ENCODE measurements at places on chromosomes 5 and 9. TPM values are rescaled to one million over a fixed set of nuclear protein-coding genes. Genes with fewer than 3 reads are reported as not detected.
A peak's percentile ranks its signal among the peaks of the same experiment; 100 is the strongest.

Gene ROPN1L
- not detected for total RNA-seq

Gene HTR4
- not detected for total RNA-seq

Gene SPINK7
- not detected for total RNA-seq

Gene SARDH
- total RNA-seq, result 0.18 TPM

Gene OR13C8
- total RNA-seq, result not detected

Gene OBP2B
- total RNA-seq, result not detected

Gene GARIN3
- not detected for total RNA-seq

Gene STC2
- 48.3 TPM for total RNA-seq

Gene CCDC171
- 13.3 TPM for total RNA-seq

Gene CCDC192
- total RNA-seq, result not detected

Gene ACOT12
- total RNA-seq, result not detected

DNA sequence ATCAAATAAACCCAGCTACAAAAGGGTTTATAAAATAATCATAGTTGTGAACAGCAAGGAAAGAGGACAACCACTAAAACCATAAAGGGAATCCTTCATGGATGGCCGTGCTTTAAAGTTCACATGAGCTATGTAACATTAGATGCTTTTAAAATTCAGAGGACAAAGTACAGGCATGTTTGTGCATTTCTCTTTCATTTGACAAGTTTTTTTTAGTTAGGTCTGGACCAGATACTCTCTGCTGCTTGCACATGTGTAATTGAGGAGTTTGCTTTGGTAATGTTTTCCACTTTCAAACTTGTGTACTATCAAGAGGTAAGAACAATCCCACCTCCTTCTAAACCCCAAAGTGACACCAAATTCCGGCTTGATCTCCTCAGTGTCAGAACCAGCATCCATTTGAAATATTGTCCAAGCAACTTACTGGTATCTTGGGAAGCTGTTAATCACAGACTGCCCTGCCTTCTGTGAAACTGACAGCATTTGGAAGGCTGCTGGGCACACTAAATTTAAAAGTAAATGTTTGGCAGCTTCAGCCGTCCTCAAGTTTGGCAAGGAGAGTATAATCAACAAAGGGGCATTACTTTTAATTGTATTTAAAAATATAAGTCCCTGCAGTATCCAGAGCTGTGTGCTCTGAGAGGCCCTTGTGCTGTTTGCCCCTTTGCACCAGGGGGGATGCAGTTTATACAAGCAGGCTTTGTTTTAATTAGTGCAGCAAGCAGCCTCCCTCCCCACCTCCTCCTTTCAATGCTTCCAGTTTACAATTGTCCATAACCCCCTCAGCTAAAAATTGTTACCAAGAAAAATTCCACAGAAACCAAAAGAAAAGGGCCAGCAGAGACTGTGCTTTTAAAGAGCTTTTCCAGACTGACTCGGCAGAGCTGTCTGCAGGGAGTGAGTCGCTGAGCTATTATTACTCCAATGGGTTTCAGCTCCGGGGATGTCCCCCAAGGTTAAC is 328.3 kb upstream of the MPDZ start:
- DNase-seq, result peak; percentile 48

DNA sequence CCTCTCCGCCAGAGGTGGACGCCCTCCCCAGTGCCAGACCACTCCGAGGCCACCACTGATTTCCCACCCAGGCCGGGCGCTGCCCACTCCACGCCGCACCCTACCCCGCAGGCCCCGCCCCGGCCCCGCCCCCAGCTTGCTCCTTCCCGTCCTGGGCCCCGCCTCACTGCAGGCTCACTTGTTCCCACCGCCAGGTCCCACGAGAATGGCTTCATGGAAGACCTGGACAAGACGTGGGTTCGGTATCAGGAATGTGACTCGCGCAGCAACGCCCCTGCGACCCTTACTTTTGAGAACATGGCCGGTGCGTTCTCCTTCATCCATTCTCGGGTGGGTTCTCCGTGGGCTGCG is 6.5 kb downstream of the LRRC26 start:
- no peak for DNase-seq

GRCh38 chr9:33942471-33943083 is 106.1 kb downstream of the UBAP2 start:
- peak; percentile 82 for DNase-seq

DNA sequence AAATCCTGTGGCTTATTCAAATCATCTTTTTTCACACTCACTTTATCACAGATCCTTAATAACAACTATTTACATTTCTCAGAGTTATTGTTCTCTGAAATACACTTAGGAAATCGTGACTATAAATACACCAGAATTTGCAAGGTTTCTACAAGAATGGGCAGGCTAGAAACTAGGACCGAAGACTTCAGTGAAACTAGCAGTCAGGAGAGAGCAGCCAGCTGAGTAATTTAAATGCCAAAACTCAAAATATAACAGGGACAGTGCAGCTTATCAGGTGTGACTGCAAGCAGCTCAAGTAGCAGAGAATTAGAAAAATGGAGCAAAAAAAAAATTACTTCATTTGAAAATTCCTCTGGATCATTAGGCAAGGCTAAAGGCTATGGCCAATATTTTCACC is 719.3 kb upstream of the ZNF608 start:
- DNase-seq, result no peak

GRCh38 chr5:19733612-19734495 is 254.1 kb downstream of the CDH18 start:
- no peak for DNase-seq

GRCh38 chr5:137684761-137685160 is 51.1 kb downstream of the KLHL3 start:
- DNase-seq, result no peak

GRCh38 chr9:128565578-128565977 is 13.2 kb downstream of the SPTAN1 start:
- DNase-seq, result no peak

DNA sequence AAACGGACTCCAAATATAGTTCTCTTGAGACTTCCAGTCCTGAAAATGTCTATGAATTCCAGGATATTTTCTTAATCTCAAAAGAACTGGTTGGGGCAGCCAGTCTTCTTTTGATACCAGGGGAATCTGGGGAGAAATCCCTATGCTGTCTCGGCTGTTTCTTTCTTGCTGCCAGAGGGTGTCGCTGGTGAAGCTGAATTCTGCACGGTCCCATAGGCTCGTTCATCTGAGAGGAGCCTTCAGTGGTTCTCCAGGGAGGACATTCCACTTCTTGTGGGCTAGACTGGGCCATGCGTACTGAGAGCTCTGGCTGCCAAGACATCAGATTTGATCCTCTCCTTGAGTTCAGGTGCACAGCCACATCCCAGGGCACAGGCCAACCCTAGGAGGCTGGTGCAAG is 155.0 kb upstream of the CLINT1 start:
- peak; percentile 48 for DNase-seq

GRCh38 chr9:71839668-71840067 is 71.3 kb downstream of the ABHD17B start:
- no peak for DNase-seq

DNA sequence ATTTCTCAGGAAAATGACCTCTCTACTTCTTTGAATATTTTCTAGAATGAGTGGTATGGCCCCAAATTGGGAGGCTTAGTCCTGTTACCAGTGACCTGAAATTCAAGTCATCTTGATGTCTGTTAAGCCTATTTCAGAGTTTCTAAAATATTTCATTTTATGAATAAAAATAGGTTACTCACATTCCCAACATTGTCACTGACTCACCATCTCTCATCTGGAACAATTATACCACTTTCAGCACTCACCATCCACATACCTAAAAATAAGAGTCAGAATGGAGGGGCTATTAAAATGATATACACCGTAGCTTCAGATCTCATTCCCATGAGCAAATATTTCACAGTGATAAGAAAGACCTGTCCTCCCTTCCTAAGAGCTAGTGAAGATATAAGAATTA is 71.8 kb downstream of the KIAA1958 start:
- DNase-seq, result peak; percentile 30

GRCh38 chr5:67467110-67467509 is 270.5 kb upstream of the CD180 start:
- DNase-seq, result no peak

GRCh38 chr9:76116913-76117312 is 226.4 kb downstream of the PCSK5 start:
- DNase-seq, result peak; percentile 78

DNA sequence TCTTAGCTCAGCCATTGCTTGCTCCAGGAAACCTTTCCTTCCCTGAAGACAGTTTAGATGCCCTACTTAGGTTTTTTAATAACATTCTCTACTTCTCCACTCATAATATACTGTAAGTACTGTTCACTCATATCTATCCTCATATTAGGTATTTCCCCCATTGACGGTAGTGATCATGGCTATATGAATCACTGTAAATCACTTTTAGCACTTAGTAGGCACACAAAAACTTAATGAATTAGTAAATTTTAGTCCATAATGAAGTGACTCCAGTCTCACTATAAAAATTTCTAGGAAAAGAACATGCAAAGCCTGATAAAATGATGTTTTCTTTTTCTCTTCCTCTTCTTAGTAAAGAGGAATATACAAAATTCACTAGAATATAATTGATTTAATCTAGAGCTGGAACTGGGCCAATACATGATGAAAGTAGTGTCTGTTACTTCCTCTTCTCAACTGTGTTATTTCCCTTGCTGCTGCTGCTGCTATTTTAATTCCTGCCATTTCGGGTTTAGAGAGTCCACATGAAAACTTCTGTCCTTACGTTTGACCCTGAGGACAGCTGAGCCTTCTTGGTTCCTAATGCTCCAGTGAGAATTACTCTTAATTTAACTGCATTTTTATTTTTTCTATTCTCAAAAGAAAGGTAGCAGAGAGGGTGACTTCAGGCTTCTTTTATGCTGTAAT is 73.5 kb downstream of the LNPEP start:
- DNase-seq, result peak; percentile 11

DNA sequence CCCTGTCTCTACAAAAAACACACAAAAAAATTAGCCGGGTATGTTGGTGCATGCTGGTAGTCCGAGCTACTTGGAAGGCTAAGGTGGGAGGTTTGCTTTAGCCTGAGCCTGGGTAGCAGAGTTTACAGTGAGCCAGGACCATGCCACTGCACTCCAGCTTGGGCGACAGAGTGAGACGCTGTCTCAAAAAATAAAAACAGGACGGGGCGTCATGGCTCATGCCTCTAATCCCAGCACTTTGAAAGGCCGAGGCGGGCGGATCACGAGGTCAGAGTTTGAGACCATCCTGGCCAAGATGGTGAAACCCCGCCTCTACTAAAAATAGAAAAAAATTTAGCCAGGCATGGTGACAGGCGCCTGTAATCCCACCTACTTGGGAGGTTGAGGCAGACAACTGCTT is 40.3 kb downstream of the UBE2D2 start:
- no peak for DNase-seq

- peak; percentile 70 for DNase-seq
Observed at GRCh38 chr9:111839987-111840386, 45.2 kb upstream of the SHOC1 start.

DNA sequence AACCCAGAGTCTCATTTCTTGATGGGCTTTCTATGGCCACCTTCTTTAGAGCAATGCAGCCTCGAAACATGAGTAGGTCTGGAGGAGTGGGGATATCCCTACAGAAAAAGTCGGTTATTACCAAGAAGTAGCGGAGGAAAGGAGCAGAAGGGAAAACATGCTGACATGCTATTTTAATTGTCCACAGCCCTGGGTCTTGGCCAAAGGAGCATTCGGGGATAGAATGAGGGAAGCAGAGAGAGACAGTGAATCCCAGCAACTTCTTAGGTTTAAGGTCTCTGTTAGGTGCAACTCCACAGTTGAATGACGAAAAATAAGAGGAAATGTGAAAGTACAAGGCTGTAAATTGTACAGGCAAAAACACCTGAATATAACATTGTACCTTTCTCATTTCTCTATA is 506.7 kb upstream of the CDH18 start:
- no peak for DNase-seq

GRCh38 chr9:133341369-133342068 is 5.5 kb upstream of the SURF6 start:
- no peak for DNase-seq

DNA sequence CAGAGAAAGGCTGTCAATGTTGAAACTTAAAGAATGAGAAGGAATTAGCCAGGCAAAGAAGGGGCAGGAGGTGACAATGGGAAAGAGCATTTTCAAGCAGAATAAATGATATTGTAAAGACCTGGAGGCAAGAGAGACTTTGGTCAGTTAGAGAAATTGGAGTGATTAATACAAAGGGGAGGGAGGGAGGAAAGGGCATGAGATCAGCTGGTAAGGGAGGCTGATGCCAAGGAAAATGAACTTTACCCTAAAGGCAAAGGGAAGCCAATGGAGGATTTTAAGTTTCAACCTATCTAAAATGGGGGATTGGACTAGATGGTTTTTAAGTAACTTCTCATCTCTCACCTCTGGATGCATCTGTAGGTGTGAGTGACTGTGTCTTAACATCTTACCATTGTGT is 23.3 kb downstream of the C5 start:
- DNase-seq, result no peak

DNA sequence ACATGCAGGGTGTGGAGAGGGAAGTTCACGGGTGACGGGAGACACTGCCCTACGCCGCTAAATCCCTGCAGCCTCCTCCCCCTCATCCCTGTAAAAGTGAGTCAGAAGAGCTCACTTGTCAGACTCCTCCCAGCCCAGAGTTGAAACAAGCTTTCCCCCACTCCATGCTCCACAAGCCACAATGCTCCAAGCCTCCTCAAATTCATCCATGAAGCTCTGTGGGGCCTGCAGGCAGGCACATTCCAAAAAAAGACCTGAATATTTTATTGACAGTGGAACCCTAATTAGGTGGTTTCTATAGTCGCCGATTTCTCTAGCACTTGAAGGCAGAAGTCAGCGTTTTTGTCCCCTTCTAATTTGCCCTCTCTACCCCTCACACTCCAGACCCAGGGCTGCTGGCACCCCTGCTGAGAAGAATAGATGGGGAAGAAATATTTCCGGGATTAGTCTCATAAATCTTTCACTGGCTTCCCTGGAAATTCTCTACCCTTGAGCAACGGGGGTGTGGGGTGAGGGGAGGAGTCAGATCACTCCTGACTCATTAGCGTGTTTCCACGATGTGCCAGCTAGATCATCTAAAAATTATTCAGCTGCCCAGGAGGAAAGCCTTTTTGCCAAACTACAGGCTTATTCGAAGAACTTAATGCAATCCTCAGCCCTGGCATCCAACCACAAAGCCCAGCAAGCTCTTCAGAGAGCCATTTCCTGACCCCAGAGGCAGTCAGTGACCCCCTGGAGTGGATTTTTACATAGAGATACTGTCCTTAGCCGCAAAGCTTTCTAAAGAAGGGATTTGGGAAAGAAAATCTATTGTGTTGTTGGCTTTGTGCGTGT is 97.1 kb downstream of the ENC1 start:
- DNase-seq, result peak; percentile 91

- DNase-seq, result no peak
Observed at GRCh38 chr9:117368684-117369230, 46.1 kb downstream of the ASTN2 start.

GRCh38 chr9:129868872-129869486 is 33.7 kb downstream of the USP20 start:
- no peak for DNase-seq

Measured in fibroblast of the aortic adventitia (primary cell).